CD4-positive, alpha-beta T cell (primary cell): ENCODE measurements at places on chromosomes 2 and 18.

DNA sequence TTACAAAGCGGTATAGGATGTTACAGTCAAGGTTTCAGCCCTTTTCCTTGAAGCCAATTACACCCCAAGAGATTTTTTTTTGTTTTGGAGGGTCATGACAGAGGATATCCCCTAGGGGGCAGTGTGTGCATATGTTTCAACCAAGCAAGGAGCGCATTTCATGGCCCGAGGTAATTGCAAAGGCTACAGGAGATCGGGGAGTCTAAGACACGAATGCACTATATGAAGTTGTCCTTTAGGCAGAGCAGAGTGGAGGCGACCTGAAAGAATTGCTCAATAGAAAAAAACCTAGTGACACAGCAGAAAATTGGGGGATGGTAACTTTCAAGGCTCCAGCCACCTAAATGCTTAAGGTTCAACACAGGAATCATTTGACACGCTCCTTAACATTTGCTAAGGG lies 219.8 kb upstream of the PARD3B start:
- DNase-seq = peak; percentile 5

GRCh38 chr2:23412556-23413155 lies 27.7 kb downstream of the KLHL29 start:
- no peak for DNase-seq

GRCh38 chr18:70135604-70136003 lies 69.9 kb downstream of the RTTN start:
- no peak for DNase-seq

- no peak for DNase-seq
These were observed 16.4 kb upstream of the NFATC1 start for GRCh38 chr18:79379251-79379905.

DNA sequence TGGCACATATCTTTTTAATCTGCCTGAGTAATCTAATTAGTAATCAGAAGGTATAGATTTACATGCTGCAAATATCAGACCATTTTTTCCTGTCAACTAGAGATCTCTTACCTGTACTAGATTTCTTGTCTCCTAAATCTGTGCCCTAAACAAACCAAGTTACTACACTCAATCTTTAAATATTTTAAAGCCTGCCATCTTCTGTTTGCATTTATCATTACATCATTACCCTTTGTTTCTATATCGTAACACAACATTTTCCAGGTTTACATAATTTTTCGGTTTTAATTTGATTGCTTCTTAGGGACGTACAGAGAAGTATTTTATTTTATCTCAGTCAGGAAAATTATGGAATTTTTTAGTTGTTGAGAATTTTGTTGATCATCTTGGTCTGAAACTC lies 25.7 kb downstream of the PSMA8 start:
- DNase-seq = no peak

GRCh38 chr2:46384457-46384815 lies 87.2 kb downstream of the EPAS1 start:
- no peak for DNase-seq

GRCh38 chr2:238462782-238463396 lies 36.2 kb downstream of the ASB1 start:
- DNase-seq = no peak

- DNase-seq = no peak
These were observed 17.3 kb downstream of the NFATC1 start for GRCh38 chr18:79413025-79413424.

GRCh38 chr2:227703961-227704360 lies 13.9 kb downstream of the SLC19A3 start:
- DNase-seq = no peak

- no peak for DNase-seq
These were observed 52.9 kb downstream of the ANKRD12 start for GRCh38 chr18:9189491-9189890.

DNA sequence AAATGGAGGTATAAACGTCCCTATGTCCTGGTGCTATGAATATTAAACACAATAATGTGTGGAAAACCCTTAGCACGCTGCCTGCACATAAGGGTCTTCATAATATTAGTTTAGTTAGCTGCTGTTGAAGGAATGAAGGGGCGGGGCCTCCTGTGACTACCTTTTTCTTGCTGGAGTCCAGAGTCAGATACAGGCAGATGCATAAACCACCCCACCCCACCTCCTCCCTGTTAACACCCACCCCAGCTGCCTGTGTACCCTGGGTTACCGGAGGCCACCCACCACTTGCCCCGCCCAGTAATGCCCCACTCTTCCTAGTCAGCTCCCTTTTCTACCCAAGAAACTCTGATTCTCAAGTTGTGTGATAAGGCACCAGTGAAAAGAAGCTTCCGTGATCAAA lies 158.4 kb downstream of the EN1 start:
- DNase-seq = no peak

DNA sequence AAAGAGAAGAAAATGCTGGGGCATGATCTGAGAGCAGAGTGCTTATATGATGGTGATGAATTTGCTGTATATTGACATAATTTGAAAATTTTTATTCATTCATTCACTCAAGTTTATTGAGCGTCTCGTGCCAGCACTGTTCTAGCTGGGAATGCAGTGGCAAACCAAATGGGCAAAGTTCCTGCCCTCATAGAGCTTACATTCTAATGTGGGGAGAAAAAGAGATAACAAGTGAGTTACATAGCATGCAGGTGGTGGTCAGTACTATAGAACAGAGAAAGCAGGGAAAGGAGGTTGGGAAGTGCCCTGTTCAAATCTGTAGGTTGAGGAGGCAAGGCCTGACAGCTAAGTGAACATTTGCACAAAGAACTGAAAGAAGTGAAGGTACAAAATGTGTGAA lies 4.3 kb downstream of the CEP192 start:
- DNase-seq = no peak

DNA sequence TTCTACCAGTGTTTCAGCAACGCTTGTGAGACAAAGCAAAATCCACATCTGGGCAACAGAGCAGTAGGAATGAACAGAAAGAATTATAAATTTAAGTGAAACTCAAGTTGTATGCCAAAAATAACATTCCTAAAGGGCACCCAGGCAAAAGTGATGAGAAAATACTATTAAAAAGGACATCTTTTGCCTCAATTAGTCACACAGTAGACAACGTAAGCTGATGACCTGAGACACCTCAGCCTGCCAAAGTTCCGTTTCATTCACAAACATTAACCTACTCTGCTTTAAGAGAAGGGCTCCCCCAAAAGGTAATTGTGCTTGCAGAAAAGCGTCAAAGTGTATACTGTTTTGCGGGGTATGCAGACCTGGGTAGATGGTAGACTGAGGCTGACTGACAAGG lies 7.2 kb downstream of the HDLBP start:
- DNase-seq = no peak

- DNase-seq = no peak
These were observed 9.7 kb downstream of the XDH start for GRCh38 chr2:31404827-31405226.

DNA sequence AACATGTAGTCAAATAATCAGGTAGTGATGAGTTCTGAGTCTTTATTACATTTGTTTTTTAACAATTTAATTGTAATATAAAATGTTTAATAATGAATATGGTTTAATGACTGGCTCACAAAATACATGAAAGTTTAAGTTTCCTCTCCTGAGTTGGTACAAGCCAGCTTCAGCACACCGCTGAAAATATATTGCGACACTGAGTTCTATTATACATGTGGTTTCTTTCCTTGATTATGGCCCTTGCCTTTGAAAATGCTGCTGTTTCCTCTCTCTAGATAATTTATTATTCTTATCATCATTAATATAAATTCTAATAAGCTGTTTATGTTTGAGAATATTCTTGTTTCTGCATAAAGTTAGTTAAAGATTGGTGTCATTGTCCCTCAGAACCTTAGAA lies 249.3 kb downstream of the PARD3B start:
- DNase-seq = no peak

DNA sequence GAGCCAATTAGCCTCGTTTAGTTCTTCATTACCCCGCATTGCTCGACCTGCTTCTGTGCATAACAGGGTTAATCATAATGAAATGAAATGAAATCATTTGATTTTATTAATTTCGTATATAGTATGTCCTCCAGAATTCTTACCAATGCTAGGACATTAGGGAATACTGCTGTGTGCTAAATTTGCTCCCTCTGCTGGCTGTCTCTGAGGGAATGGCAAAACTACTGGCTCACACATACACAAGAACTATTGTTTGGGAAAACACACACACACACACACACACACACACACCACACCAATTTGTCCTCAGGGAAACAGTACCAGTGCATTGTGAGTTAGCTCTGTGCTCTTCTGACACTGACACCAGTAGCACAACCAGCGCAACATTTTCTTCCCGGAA lies 273.3 kb upstream of the TCF4 start:
- DNase-seq = no peak

GRCh38 chr18:28124131-28125029 lies 52.5 kb downstream of the CDH2 start:
- no peak for DNase-seq

DNA sequence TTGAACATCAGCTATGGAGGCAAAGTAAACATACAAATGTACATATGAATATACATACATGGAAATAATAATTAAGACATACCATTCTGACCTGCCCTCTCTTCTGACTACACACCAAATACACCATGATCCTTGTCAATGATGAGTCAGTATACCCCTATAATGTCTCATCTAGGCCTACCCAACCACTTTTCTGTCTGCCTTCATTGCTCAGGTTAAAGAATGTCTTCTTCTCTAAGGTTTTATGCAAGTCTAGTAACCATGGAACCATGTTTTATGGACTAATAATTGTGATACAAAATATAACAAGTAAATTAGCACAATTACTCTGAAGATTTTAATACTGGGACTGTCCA lies 128.7 kb downstream of the NCKAP5 start:
- no peak for DNase-seq

DNA sequence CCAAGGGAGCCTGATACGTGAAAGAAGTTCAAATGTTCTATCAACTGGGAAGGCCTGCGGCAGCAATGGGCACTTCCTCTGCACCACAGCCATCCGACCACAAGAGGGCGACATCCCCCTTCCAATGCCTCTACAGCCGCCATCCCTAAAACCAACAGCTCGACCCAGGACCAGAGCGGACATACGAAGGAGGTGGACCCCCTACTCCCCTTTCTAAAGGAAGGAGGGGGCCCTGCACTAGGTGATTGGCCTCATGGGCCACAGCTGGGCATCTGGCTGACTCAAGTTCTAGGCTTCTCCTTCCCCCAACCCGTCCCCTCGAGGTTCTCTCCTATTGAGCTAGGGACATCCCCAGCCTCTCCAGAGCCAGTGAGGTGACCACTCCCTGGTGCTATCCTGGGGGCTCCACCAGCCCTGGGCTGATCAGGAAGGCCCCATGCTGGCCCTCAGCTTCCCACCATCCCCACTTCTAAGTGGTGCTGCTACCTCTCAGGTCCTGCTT lies 217.2 kb downstream of the TNS1 start:
- DNase-seq = peak; percentile 79

DNA sequence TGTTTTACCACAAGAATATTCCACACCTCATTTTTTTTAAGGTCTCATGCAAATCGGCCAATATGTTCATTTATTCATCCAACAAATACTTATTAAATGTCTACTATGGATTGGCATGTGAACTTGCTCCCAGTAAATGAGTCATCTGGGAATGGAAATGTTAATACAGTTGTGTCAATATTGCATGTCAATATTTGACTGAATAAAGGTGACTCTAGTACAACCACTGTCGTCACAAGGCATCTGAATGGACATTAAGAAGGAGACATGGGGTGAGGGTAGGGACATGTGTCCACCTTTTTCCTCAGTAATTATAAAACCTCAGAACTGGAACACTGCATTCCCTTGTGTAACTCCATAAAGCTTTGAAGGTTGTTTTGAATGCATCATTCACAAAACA lies 365.4 kb downstream of the ADCYAP1 start:
- DNase-seq = no peak

DNA sequence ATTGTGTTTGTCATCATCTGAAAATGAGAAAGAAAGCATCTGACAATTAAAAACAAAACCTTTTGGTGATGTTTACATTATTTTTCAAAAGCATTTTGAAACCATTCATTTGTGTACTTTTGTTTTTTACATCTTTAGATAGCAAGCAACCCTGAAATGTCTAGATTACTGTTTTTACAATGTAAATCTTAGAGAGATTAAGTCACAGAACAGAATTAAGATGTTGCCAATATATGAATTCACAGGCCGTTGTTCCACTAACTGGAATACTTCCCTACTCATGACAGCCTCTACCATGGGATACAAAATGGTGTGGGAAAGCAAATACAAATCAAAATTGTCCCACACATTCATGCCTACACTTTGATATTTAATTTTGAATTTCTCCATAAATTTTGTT lies 480.0 kb upstream of the ZEB2 start:
- no peak for DNase-seq

- no peak for DNase-seq
These were observed 3.7 kb downstream of the MYL12B start for GRCh38 chr18:3265564-3266033.

DNA sequence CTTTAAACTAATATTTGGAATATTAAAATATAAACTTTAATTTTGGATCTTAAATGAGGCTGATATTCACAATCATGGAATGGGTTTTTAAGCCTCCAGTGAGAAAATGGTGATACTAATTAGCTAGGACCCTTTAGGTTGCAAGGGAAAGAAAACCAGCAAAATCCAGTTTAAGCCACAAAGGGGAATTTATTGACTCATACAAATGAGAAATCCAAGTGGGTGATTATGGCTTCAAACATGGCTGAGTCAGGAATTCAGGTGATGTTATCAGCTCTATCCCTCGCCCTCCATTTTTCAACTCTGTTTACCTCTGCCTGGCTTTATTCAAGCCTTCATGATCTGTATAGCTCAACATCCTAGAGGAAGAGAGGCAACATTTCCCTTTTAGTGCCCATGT lies 75.3 kb upstream of the DLX2 start:
- DNase-seq = no peak

DNA sequence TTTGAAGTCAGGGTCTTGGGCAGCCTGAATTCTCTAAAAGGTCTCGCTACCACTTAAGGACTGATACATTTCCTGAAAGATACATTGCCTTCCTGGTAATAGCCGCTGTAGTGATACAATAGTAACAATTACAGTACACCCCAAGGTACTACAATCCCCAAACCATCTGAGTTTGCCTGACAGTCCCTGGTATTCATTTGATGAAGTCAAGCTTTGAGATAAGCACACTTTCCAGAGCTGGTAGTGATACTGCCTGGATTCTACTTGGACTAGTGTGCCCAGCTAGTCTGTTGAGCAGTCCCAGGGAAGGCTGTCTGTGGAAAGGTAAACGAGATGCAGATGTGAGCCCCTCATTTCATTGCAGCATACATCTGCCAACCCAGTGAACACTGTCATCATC lies 24.4 kb upstream of the ITGB6 start:
- DNase-seq = no peak

GRCh38 chr2:28357948-28358667 lies 34.5 kb upstream of the FOSL2 start:
- DNase-seq = no peak
